Vagina (tissue), 2 donors: ENCODE measurements at places on chromosomes 5 and 9.

DNA sequence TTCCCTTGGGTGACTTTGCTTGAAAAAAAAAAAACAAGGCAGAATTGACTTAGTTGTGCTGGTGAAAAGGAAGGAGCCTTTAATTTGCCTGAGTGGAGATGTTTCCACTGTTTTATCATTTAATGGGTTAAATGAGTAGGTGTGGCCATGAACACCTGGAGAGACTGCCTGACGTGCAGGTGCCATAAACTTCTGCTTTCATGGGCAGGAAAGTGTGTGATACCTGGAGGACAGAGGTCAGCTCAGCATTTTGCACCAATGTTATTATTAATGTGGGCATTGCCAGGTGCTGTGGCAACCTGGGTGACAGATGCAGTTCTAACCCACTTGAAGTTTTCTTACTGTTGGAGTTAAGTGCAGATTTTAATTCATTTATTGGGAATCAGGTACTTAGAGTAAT is 145.4 kb downstream of the CD180 start:
- no peak for DNase-seq

DNA sequence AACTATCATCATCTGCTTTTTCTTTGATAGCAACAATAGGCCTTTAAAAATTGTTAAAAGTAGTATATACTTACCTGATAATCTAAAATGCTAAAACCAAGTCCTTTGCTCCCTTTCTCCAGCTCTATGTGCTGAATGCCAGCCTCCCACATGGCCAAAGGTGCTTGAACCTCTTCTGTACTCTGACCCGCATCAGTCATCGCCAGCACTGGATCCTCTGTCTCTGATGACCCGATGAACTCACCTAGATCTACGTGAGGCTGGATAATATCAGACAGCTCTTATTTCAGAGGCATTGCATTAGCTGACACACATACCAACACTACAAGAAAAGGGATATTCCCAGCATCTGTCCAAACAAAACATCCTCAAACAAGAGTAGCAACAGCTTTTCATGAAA is 89.5 kb downstream of the MPDZ start:
- no peak for DNase-seq

DNA sequence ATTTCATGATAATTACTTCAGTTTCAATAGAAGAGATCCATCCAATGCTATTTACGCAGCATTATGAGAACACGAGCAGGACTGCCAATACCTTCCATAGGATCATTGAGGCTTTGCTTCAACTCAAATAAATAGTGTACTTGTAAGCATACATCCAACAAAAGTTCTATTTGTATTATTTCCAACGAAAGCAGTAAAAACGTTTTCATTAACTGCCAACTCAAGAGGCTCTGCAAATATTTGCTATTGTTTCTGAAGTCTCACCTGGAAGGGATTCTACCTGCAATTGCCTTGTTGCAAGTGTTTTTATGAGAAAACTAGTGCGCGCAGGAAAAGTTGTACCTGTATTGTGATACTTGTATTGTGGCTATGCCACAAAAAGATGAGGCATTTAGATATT is 11.0 kb upstream of the GNPDA1 start:
- no peak for DNase-seq

GRCh38 chr9:110939047-110939446 is 99.2 kb downstream of the LPAR1 start:
- no peak for DNase-seq

GRCh38 chr5:20617841-20618240 is 629.8 kb upstream of the CDH18 start:
- DNase-seq: no peak

DNA sequence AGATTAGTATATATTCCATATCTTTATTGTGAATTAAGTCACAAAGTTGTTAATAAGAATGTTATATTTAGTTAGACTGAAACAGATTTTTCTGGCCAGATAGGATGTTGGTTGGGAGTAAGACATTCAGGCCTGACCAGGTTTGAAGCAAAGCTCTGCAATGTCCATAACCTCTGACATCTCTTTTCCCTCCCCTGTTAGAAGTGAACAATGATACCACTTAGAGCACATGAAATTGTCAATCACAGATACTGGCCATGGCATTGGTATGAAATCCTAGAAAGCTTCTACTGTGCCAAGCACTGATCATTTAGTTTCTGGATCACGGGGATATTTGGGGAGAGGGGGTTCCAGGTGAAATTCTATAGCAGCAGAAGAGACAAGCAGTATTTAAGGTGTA is 1455.1 kb upstream of the CDH9 start:
- DNase-seq: no peak

GRCh38 chr5:114726131-114726530 is 364.3 kb downstream of the KCNN2 start:
- no peak for DNase-seq

DNA sequence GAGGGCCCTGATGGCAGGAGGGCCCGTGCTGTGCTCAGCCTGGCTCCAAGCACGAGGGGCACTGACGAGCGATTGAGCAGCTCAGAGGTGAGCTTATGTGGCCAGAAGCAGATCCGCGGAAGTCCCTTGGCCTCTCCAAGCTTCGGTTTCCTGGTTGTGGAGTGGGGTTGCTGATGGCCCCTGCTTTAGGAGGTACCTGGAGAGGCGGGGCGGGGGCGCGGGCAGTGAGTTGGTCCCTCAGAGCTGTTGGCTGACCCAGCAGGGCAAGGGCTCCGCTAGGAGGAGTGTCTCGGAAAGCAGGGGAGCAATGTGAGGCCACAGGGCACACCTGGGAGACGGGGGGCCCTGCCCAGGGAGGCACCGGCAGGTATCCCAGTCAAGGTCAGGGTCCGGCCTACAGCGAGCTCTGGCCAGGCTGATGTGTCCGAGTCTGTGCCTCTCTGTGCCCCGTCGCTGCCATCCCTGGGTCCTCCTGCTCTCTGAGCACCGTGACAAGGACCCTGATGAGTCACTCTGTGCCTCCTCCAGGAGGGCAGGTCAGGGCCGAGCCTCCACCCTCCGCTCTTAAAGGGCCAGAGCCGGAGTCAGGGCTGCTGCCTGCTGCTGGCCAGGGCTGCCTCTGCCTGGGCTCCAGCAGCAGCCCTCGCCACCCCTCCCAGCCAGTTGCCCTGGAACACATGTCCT is 14.8 kb downstream of the NCS1 start:
- no peak for DNase-seq

DNA sequence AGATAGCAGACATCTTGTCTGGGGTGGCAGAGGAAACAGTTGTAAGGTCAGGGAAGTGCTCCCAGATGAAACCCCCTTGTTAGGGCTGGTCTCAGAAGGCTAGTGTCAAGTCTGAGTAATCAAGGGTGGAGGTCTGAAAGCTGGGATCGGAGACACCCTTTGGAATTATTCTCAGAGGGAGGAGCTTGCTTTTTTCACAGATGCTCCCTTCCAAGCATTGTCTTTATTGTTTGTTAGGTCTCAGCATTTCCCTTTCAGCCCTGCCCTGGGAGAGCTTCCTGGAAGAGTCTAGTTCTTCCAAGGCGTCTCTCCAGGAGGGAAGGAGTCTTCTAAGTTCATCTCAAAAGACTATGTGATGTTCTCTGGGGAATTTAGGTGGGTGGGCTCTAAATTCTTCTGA is 3.2 kb downstream of the TEK start:
- DNase-seq: no peak

DNA sequence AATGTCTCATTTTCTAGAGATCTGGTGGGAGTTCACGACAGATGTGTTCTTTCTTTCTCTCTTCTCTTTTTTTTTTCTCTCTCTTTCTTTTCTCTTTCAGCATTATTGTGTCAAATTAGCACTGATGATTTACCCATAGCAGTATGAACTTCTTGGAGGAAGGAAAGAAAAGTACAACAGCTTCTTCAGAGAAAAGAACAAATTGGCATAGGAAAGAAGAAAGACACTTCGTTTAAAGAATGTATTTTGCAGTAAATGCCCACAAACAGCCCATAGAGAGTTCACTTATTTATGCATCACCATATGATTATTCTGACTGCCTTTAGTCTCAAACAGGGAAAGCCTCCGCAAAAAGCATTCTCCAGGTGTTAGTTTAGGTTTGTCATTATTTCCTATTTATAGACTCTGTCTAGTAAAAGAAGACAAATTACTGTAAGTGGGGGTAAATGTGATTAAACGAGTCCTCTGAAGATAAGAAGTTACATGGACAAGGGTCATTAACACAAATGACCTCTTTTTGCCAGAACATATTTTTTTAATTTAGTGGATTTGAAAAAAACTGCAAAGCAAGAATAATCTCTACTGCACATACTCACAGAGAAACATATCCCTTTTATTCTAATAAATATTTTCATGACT is 68.0 kb downstream of the POU5F2 start:
- no peak for DNase-seq

GRCh38 chr5:102996011-102996575 is 123.8 kb downstream of the GIN1 start:
- no peak for DNase-seq

DNA sequence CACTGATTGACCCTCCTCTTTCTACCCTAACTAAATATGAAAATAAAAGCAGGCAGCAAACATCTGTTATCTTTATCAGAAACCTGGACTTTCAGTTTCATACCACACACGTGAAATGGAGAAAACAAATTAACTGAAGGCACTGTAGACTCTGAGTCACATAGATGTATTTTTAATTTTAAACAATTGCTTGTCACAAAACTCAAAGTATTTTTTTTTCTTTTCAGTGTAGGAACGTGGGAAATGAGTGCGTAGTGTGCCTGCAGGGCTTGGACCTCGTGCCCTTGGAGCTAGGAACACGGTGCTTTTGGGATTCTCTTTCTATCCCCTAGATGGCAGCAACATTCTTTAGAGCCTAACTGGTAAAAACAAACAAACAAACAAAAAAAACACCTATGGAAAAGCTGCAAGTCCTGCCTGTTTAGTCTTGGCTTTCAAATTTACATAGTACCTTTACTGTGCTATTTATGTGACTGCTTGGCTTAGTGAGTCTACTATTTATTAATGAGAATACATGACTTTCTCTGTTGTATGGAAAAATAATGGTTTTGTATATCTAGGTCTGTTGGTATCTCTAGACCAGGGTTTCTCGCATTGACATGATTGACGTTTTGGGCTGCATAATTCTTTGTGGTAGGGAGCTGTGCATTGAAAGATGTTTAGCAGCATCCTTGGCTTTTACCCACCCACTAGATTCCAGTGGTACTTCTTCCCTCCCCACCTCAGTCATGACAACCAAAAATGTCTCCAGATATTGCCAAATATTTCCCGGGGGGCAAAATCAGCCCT is 16.8 kb upstream of the ACTBL2 start:
- no peak for DNase-seq

- no peak for DNase-seq
These were observed 82.8 kb downstream of the DAP start for GRCh38 chr5:10678244-10678643.

DNA sequence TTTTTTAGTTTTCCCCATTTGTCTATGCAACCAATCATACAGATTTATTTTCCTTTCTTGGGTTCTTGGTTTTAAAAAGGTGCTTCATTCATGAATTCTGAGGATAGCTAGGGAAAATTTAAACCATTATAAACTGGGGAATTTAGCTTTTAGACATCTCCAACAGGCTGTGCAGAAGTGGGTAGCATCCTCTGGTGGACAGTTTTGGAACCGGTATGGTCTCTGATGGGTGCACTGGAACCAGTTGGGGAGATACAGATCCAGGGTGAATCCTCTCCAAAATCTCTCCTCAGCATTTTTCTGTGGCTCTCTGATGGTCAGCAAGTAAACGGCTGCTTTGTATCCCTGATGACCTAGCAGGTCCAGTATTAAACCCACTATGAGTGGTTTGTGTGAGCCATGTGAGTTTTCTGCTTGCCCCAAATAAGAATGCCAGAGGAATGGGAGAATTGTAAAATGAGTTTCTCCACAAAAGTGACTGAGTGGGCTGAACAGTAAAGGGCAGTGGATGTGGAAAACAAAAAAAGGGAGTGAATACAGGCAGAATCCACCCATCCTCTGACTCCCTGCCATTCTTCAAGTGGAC is 9.1 kb upstream of the DNAJC25 start:
- DNase-seq: no peak

DNA sequence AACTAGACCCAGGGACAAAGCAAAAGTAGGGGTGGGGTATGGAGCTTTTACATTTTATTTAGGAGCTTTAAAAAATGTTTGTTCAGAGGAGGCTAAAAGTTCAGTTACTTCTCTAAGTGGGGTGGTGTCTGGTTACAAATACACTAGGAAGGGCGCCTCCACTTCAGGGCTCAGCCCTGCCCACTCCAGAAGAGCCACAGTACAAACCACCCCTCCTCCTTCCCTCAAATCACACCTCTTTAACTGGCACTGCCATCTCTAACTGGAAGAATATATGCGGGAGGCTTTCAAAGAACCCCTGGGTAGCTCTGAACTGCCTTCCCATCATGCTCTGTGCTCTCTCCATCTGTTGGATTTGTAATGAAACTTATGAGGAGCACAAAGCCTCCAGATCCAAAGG is 98.8 kb upstream of the NFIB start:
- DNase-seq: no peak

GRCh38 chr9:14693251-14693861 is at the start of gene ZDHHC21:
TSS of gene ZDHHC21 (minus strand) at chr9:14693432. CDS start at chr9:14674340, 19,092 bp downstream.
- DNase-seq: no peak
